ENCODE measurements at places on chromosomes 12 and 14. TPM values are rescaled to one million over a fixed set of nuclear protein-coding genes. Genes with fewer than 3 reads are reported as not detected.

Gene SRSF9
- 157 TPM for total RNA-seq

Gene GLIPR1L1
- not detected for total RNA-seq

DNA sequence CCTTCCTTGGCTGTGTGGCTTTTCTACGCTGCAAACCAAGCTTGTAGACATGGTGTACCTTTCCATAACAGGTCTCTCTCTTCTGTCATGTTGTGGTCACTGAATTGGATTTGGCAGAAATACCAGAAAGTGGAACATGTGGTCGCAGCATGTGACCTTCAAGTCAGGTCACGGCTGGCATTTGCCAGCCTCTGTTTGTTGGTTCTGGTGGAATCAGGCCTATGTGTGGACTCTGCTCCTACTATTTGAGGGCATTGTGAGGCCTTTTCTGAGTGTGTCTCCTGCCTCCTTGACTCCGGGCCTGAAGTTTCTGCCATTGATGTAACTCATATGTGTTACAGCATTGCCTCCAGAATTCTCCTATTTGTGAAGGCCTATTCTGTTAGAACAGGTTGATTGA lies 116.7 kb downstream of the CACNA1C start:
- H3K36me3 ChIP-seq, result no peaks in the 10 kb centered on the region
- no peak for DNase-seq
- no peak overlapping the region for H3K4me3 ChIP-seq
- no peaks in the 10 kb centered on the region for H3K4me1 ChIP-seq
- no peak overlapping the region for H3K27ac ChIP-seq

Gene IGFBP6
- total RNA-seq, result 0.65 TPM

Gene ATL1
- 3.6 TPM for total RNA-seq

Gene TGM1
- total RNA-seq, result 6.5 TPM
